Uterine smooth muscle cell (primary cell): ENCODE measurements at places on chromosomes 16 and 17. TPM values are rescaled to one million over a fixed set of nuclear protein-coding genes. Genes with fewer than 3 reads are reported as not detected.

Gene BICDL2
- under 0.01 and 0.25 TPM in 2 replicates for total RNA-seq

Gene MT4
- not detected in 2 replicates for total RNA-seq

Gene KRT20
- total RNA-seq, result 0.22 TPM in 1 of 2 replicates, not detected in the other

Gene RGS9
- total RNA-seq, result 2.2 and 2.9 TPM in 2 replicates

Gene PARD6A
- total RNA-seq, result 2.2 and 4.0 TPM in 2 replicates

Gene LHX1
- not detected in 2 replicates for total RNA-seq

Gene HOXB6
- total RNA-seq, result 0.62 and 0.77 TPM in 2 replicates

Gene C17orf58
- 14.2 and 14.8 TPM in 2 replicates for total RNA-seq

Gene KRTAP2-1
- not detected in 2 replicates for total RNA-seq

Gene KCTD19
- total RNA-seq, result under 0.01 and 0.12 TPM in 2 replicates

Gene YPEL2
- 4.1 and 8.6 TPM in 2 replicates for total RNA-seq

Gene SSTR5
- total RNA-seq, result 0.12 TPM in 1 of 2 replicates, not detected in the other

Gene C1QTNF1
- 4.8 and 21.0 TPM in 2 replicates for total RNA-seq

Gene MILR1
- 16.4 and 21.7 TPM in 2 replicates for total RNA-seq

Gene KRTAP17-1
- total RNA-seq, result 0.12 and 0.33 TPM in 2 replicates

Gene GRB7
- total RNA-seq, result 0.37 and 1.00 TPM in 2 replicates

Gene HBZ
- total RNA-seq, result not detected in 2 replicates

Gene DPEP1
- total RNA-seq, result not detected in 2 replicates

Gene METRNL
- total RNA-seq, result 71.2 and 137 TPM in 2 replicates

Gene ST6GALNAC2
- 0.89 and 1.4 TPM in 2 replicates for total RNA-seq

Gene SPN
- total RNA-seq, result not detected in 2 replicates

Gene SYT17
- under 0.01 and 0.12 TPM in 2 replicates for total RNA-seq

Gene HS3ST2
- 0.11 and 0.75 TPM in 2 replicates for total RNA-seq

Gene HOXB1
- total RNA-seq, result not detected in 2 replicates

Gene SLX1A
- total RNA-seq, result 19.5 and 27.0 TPM in 2 replicates

Gene DCXR
- 47.3 and 55.2 TPM in 2 replicates for total RNA-seq

Gene PKMYT1
- 3.5 and 16.8 TPM in 2 replicates for total RNA-seq

Gene MTSS2
- 15.6 and 22.7 TPM in 2 replicates for total RNA-seq

Gene ARL5C
- not detected in 2 replicates for total RNA-seq

Gene PNMT
- 0.22 TPM in 1 of 2 replicates, not detected in the other for total RNA-seq

Gene FKBP10
- 239 and 477 TPM in 2 replicates for total RNA-seq

Gene UNKL
- total RNA-seq, result 7.9 and 8.2 TPM in 2 replicates

Gene CXCL16
- 0.33 and 1.6 TPM in 2 replicates for total RNA-seq

Gene PRAC2
- total RNA-seq, result not detected in 2 replicates

Gene NLGN2
- total RNA-seq, result 8.2 and 10.7 TPM in 2 replicates

Gene KRT32
- not detected in 2 replicates for total RNA-seq

Gene RFWD3
- total RNA-seq, result 18.1 and 38.2 TPM in 2 replicates

Gene SLFN11
- 141 and 147 TPM in 2 replicates for total RNA-seq

Gene RAC3
- 7.4 and 9.0 TPM in 2 replicates for total RNA-seq

Gene CES5A
- total RNA-seq, result not detected in 2 replicates
